NCI-H1694 treated with DMSO at 0.1 percent for 48 hours (cell line): ENCODE measurements at places on chromosomes 4 and X.
A peak's percentile ranks its signal among the peaks of the same experiment; 100 is the strongest.

- DNase-seq, result no peak
Observed at GRCh38 chr4:104113850-104114249, 380.8 kb downstream of the CXXC4 start.

- no peak for DNase-seq
Observed at GRCh38 chr4:10421344-10422055, 35.7 kb downstream of the ZNF518B start.

GRCh38 chrX:11416600-11416999 lies 123.4 kb downstream of the AMELX start:
- DNase-seq, result no peak

DNA sequence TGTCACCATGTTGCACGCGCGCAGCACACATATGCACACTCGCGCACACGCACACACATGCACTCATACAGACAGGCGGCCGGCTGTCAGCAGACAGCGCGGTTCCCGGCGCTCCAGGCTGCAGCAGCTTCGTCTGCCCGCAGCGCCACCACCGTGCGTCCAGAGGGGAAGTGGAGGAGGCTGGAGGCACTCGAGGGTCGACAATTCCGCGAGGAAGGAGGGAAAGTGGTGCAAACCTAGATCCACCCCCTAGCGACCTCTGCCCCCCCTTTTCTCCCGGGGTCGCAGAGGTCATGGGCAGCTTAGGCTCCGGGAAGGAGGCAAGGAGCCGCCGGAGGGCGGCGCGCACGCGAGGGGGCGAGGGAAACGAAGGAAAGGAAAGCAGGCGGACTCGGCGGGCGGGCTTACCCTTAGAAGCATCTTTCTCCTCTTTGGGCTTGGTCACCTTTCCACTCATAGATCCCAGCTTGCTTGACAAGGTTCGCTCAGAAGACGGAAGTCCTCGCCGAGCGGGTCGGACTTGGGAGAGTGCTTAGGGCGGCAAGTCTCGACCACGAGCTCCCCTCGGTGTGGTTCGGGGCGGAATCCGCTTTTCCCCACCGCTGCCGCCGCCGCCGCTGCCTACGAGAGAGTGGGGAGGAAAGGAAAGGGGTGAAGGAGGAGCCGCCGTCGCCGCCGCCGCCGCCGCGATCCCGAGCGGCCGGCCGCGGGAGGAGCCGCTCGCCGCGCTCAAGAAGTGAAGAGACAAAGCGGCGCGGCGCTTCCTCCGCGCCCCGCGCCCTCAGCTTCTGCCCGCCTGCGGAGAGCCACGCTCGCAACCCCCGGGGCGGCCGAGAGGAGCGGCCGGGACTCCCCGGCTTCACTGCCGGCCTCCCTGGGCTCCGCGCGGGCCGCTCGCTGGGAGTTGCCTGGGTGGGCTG lies 326.6 kb upstream of the F9 start:
- DNase-seq, result no peak

- DNase-seq, result no peak
Observed at GRCh38 chr4:133683967-133684366, 517.6 kb downstream of the PABPC4L start.

- DNase-seq, result no peak
Observed at GRCh38 chr4:79249881-79250503, 75.9 kb downstream of the NAA11 start.

GRCh38 chr4:53775381-53775780 lies 184.1 kb upstream of the LNX1 start:
- no peak for DNase-seq

DNA sequence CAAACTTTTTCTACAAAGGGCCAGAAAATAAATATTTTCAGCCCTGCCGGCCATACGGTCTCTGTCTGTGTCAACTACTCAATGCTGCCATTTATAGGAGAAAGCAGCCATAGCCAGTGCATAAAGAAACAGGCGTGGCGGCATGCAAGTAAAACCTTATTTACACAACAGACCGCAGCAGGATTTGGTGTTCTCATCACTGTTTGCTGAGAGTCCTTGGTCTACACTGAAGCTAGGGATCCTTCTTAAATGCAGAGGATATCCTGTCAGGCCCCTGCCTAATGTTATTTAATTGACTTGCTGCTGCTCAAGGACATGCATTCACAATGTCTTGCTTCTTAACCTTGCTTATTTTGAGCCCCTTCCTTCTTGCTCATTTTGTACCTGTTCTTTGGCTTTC lies 54.7 kb downstream of the CPE start:
- DNase-seq, result no peak

- no peak for DNase-seq
Observed at GRCh38 chr4:70754470-70754869, 32.7 kb downstream of the RUFY3 start.

GRCh38 chr4:36325499-36325898 lies 44.1 kb downstream of the DTHD1 start:
- no peak for DNase-seq

- DNase-seq, result no peak
Observed at GRCh38 chr4:140078366-140078765, 75.6 kb downstream of the MAML3 start.

- DNase-seq, result no peak
Observed at GRCh38 chr4:114284629-114285028, 305.2 kb upstream of the ARSJ start.

GRCh38 chr4:108454227-108454626 lies 166.1 kb upstream of the RPL34 start:
- DNase-seq, result no peak

DNA sequence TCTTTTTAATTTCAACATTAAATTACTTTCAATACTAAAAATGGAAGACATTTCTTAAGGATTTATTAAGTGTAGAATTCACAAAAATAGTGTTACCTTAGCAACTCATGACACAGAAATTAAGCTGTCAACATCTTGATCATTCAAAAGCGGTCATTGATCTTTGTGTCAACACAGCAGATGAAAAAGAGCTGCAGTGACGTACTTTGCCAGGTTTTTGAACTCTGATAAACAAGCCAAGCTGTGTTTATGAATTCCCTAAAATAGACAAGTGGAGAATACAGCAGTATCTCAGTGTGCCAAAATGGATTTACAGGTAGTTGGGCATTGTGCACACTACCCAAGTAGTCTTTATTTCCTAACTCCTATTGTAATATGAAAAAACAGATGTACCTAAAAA lies 1141.8 kb upstream of the PCDH7 start:
- no peak for DNase-seq

- no peak for DNase-seq
Observed at GRCh38 chr4:105145156-105145902, 1.3 kb upstream of the TET2 start.

DNA sequence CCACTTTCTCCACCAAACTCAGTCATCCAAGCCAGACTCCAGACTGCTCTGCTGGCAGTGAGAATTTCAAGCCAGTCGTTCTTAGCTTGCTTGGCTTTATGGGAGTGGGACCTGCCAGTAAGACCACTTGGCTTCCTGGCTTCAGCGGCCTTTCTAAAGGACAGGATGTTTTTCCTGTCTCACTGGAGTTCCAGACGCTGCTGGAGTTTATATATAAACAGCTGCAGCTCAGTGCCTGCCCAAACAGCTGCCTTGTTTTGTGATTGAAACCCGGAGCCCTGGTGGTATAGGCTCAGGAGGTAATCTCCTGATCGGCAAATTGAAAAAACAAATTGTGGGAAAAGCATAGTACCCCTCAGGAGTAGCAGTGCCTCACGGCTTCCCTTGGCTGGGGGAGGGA lies 1165.8 kb upstream of the ADGRL3 start:
- no peak for DNase-seq

DNA sequence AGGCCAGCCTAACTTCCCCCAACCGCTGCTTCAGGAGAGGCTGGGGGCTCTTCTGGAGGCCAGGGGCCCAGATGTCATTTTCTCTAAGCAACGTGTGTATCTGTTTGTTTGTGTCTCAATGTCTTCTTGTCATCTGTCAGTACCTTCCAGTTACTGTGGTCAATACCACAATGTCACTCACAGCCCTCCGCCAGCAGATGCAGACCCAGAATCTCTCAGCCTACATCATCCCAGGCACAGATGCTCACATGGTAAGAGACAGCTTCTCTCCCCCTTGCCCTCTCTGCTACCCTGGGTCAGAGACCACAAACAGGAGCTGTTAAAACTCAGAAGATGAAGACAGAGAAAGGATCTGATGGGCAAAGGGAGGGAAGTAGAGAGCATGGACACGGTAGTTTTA lies 5.0 kb downstream of the XPNPEP2 start:
- DNase-seq, result no peak

DNA sequence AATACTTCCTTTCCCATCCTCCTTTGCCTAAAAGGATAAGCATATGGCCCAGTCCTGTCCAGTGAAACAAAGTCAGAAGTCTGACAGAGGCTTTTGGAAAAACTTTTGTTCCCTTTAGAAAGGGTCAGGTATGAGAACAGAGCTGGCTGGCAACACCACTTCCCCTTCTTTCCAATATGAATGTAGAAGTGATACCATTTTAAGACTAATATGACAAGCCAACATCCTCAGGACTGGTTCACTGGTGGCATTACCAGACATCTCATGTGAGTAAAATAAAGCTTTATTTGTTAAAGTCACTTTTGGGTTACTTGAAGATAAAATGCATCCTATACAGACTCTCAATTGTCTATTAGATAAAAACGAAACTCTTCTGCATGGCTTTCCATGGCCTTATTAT lies 83.6 kb upstream of the PTCHD1 start:
- no peak for DNase-seq

GRCh38 chrX:39729981-39730661 lies 367.6 kb downstream of the BCOR start:
- peak; percentile 8 for DNase-seq
